Activated CD8-positive, alpha-beta memory T cell treated with anti-CD3 and anti-CD28 coated beads for 24 hours (primary cell): ENCODE measurements at places on chromosomes 1 and 21.
A peak's percentile ranks its signal among the peaks of the same experiment; 100 is the strongest.

GRCh38 chr1:57293214-57293613 lies 130.6 kb downstream of the DAB1 start:
- DNase-seq: no peak

GRCh38 chr1:244050835-244051444 lies at the start of gene ZBTB18:
ZBTB18 (plus strand) TSS chr1:244051283; CDS start chr1:244051432, 149 bp downstream.
- DNase-seq: no peak

- DNase-seq: no peak
Measured at GRCh38 chr21:42539342-42539741, 25.7 kb downstream of the SLC37A1 start.

- no peak for DNase-seq
Measured at GRCh38 chr1:203522237-203522636, 28.3 kb downstream of the OPTC start.

GRCh38 chr1:8905582-8906191 lies 27.2 kb upstream of the ENO1 start:
- no peak for DNase-seq

DNA sequence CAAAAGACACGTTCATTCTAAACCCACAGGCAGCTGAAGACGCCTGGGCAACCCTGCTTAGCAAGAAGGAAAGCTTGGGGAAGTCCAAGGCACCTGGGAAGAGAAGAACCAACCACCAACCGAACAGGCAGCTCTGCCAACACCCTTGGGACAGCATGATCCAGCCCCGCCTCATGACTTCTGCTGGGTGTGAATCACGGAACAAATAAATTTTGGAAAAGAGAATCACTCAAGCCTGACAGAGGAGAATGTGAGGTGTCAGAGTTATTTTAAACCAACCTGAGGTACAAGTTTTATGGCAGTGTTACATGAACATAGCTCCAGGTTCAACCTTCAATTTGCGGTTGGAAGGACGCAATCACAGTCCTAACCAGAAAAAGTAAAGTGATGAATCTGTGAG lies 10.0 kb upstream of the PADI4 start:
- DNase-seq: no peak

GRCh38 chr1:91789273-91789997 lies 96.5 kb downstream of the TGFBR3 start:
- peak; percentile 53 for DNase-seq

GRCh38 chr1:113415310-113416070 lies 25.2 kb downstream of the MAGI3 start:
- DNase-seq: no peak

DNA sequence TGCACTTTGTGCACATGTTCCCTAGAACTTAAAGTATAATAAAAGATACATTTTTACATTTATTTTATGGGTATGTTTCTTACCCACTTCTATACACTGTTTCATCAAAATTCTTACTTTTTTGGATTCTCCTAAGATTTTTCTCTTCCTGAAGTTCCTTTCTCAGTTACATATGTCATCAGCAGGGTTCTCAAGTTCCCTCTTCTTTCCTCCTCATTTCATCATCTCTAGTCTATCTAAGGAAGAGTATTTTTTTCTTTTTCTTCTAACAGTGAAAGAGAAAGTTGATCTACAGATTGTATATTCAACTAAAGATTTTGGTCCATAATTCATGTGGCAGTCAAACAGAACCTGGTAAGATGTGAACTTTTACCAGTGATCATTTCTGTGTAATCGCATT lies 41.2 kb upstream of the CYYR1 start:
- DNase-seq: no peak

DNA sequence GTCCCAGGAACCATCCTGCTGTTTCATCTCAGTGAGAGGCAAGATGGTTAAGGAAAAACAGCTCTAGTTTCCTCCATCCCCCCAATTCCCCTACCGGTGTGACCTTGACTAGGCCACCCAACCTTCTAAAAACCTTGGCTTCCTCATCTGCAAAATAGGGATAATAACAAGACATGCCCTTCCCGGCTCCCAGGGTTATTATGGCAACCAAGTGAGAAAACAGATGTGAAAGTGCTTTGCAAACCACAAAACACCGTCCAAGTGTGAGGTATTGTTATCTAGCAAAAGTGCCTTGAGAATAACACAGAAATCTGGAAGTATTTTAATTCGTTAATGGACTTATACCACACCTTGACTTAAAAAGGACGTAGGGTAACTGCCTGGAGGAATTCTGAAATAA lies 62.7 kb downstream of the ITPKB start:
- no peak for DNase-seq

DNA sequence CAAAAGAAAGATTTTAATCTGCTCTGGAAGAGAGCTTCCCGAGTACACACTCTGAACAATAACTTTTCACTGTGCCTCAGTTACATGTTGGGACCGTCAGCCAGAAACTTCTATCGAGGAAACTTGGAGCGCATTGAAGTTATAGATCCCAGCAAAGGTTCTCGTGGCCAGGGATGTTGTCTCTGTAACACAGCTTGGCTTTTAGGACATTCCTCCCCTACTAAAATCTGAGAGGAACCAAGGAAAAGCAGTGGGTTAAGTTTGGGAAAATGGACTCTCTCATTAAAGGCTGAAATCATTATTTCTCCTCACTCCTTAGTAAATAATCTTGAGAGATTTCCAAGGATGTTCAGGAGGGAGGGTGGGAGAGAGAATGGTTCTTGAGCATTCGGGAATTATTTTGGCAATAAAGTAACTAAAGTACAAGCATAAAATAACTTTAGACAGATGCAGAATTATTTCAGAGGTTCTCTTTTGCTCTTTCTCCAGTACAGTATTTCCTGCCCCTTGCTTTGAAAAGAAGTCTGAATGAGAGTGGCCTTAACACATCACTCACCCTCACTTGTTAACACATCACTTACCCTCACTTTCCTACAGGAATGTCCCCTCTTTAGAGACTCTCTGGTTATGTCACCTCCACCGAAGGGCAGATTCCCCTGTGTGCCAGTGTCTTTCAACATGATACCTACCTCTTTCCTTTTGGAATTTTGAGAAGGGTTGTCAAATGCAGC lies 1.8 kb upstream of the NFIA start:
- no peak for DNase-seq

- DNase-seq: no peak
Measured at GRCh38 chr1:99955375-99955774, 14.4 kb upstream of the SLC35A3 start.

GRCh38 chr21:25487046-25487594 lies 120.2 kb downstream of the MRPL39 start:
- no peak for DNase-seq
